Hepatocyte (in vitro differentiated cells): ENCODE measurements at places on chromosomes 16 and 17. TPM values are rescaled to one million over a fixed set of nuclear protein-coding genes. Genes with fewer than 3 reads are reported as not detected.
A peak's percentile ranks its signal among the peaks of the same experiment; 100 is the strongest.

The ERN2 gene
- 0.22 and 0.46 TPM in 2 replicates for polyA plus RNA-seq

- DNase-seq, result no peak
Measured at GRCh38 chr17:40516581-40517285, 15.3 kb upstream of the TNS4 start.

- DNase-seq, result no peak
Measured at GRCh38 chr16:49365711-49366509, 7.7 kb upstream of the C16orf78 start.

GRCh38 chr16:81610936-81611335, 166.3 kb downstream of the CMIP start:
- no peak for DNase-seq

DNA sequence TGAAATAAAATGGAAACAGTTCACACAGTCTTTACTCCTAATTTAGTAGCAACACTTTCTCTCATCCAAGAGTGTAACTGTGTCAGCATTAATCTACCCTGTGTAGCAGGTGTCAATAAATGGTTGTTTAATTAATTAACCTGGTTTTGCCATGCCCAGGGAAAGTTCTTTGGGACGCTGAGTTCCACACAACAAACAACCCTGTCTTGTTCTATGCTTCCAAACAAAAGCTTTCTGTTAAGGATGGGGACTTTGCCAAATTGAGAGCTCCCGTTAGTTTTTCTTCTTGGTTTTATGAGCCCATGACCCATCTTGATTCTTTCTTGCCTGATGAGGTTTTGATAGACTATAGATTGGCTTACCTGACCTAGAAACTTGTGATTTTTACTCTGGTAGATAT, 530.1 kb downstream of the KCNJ2 start:
- no peak for DNase-seq

GRCh38 chr16:86317813-86318650, 192.3 kb upstream of the FOXF1 start:
- DNase-seq, result no peak

GRCh38 chr16:27978876-27979275, 84.6 kb downstream of the GSG1L start:
- no peak for DNase-seq

DNA sequence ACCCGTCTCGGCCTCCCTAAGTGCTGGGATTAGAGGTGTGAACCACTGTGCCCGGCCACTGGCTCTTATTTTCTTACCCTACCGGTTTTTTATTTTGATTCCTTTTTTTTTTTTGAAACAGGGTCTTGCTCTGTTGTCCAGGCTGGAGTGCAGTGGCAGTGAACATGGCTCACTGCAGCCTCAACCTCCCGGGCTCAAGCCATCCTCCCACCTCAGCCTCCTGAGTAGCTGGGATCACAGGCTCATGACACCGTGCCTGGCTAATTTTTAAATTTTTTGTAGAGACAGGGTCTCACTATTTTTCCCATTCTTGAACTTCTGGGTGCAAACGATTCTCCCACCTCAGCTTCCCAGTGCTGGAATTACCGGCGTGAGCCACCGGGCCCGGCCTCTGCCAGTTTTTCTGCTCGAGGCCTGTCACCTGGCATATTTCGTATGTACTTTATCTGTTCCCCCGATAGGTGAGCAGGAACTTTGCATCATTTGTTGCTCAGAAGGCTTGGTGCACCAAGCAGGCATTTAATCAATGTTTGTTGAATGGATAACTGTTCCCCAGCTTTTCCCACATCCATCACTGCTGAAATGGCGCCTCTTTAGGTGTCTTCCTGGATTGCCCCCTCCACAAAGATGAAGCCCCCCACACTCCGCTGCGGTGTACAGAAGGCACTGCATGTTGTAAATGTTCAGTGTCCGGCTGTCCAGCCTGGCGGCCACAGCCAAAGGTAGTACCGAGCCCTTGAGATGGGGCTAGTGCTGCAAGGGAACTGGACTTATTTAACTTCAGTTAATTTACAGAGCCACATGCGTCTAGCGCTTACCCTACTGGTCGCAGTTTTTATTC, 858 bp upstream of the TELO2 start:
- DNase-seq, result no peak

DNA sequence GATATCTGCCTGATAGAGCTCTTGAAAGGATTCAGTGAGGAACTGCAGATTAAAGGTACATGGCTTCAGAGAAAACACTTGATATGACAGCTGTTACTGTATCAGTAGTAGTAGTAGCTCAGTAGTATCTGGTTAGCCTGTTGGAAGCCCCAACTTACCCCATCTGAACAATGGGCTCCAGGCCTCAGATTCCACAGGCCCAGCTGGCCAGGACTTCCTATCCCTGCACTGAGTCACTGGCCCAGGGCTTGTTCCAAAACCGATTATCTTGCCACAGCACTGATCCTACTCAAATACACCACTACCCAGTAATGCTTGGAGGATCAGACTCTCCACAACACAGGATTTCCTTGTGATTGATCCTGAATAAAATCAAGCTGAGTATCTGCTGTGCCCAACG, 32.6 kb downstream of the DCUN1D3 start:
- no peak for DNase-seq

GRCh38 chr17:80919331-80920311, 72.0 kb upstream of the CHMP6 start:
- peak; percentile 15 for DNase-seq

DNA sequence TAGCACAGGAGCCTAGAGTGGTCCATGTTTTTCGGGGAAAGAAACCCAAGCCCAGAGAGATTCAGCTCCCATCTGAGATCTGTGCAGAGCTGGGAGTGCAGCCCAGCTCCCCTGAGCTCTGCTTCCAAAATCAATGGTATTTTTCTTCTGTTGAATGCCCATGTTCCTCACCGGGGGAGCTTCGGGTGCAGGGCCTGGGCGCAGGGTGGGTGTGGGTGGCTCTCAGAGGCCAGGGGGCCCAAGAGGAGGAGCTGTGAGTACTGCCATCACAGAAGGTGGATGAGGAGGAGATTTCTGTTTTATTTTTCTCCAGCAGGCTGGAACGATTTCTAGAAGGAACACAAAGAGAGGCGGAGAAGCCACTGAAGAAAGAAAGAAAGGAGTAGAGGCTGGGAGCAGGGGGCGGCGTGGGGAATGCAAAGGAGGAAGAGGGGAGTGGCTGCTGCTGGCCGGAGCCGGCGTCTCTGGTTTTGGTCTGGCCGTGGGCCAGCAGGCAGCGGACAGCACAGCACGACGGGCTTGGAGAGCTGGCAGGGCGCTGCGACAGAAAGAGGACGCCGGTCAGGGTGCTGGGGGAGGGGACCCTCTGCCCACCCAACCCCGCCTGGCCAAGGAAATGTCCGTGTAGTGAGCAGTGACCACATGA, 76.2 kb upstream of the KSR1 start:
- DNase-seq, result peak; percentile 59

DNA sequence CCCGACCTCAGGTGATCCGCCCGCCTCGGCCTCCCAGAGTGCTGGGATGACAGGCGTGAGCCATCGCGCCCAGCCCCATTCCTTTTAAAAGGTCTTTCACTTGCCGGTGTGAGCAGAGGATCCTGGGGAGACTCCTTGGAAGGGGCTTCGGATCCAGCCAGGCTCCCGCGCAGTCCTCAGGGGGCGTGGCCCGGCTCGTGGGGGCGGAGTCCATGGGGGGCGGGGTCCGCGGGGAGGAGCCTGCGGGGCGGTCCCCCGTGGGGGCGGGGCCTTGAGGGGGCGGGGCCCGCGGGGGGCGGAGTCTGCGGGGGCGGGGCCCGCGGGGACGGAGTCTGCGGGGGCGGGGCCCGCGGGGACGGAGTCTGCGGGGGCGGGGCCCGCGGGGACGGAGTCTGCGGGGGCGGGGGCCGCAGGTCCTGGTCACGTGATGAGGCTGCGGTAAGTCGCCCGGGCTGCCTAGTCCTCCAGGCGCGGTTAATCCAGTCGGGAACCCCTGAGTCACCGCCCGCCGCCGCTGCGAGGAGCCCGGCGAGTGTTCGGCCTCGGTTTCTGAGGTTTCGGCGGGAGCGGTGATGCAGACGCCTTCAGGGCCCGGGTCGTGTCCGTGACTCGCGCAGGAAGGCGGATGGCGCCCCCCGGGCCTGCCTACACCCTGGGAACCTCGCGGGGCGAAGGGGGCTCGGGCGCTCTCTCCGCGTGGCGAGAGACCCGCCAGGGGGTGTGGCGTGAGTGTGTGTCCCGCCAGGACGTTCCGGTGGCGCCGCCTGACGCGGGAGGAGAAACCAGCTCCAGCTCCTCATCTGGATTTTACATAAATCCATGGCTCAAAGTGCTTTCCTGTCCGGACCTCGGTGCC, 23.6 kb upstream of the ABR start:
- DNase-seq, result peak; percentile 86

The RBFOX1 gene
- polyA plus RNA-seq, result 1.2 and 1.3 TPM in 2 replicates

The NUDT16L1 gene
- polyA plus RNA-seq, result 78.8 and 80.5 TPM in 2 replicates

The CA10 gene
- polyA plus RNA-seq, result not detected in 2 replicates

GRCh38 chr16:47492428-47493377, 31.6 kb downstream of the PHKB start:
- DNase-seq, result peak; percentile 31

- no peak for DNase-seq
Measured at GRCh38 chr16:795580-796229, 4.8 kb downstream of the GNG13 start.

- DNase-seq, result peak; percentile 42
Measured at GRCh38 chr17:60535382-60536279, 9.6 kb upstream of the APPBP2 start.

The IRF8 gene
- 4.7 and 6.9 TPM in 2 replicates for polyA plus RNA-seq

The KRTAP9-6 gene
- polyA plus RNA-seq, result not detected in 2 replicates

GRCh38 chr16:1887711-1888354, 15.9 kb upstream of the MEIOB start:
- no peak for DNase-seq

The PNMT gene
- 203 and 204 TPM in 2 replicates for polyA plus RNA-seq

The CHMP1A gene
- 101 and 104 TPM in 2 replicates for polyA plus RNA-seq

- DNase-seq, result no peak
Measured at GRCh38 chr16:65377195-65377594, 255.3 kb upstream of the CDH11 start.

The CASKIN1 gene
- 1.7 TPM in 2 replicates for polyA plus RNA-seq

- DNase-seq, result no peak
Measured at GRCh38 chr16:79613009-79613408, 12.5 kb upstream of the MAF start.

GRCh38 chr17:30924341-30924740, 2.6 kb downstream of the ADAP2 start:
- no peak for DNase-seq

DNA sequence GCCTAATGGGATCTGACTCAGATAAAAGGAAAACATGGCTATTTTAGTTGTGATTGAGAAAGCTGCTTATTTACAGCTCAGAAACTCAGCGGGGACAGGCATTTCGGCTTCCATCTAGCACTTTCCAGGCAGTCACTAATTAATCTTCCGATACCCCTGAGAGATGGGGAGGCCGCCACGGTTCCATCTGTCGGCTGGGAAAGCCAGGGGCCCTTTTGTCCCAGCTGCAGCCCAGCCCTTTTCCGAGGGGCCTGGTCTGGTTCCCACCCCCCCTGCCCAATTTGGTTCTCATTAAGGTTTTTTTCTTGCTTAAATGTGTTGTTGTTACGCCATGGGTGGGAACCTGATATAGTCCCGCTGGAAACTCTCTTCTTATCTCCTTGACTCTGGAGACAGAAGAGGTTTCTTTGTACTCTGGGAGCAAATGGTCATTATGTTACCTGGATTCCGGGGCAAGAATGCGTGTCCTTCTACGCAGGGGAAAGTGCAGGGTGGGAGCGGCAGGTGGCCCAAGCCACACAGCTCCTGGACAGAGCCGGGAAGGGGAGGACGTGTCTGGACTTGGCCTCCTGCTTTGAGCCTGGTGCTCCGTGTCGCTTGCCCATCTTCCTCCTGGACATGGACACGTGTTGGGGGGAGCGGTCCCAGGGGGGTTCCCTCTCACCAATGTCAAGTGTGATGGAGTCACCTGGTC, 50.9 kb upstream of the GSE1 start:
- DNase-seq, result no peak

- DNase-seq, result no peak
Measured at GRCh38 chr16:55325080-55325447, 1.1 kb downstream of the IRX6 start.

- DNase-seq, result peak; percentile 72
Measured at GRCh38 chr16:65125871-65126270, 4.0 kb upstream of the CDH11 start.

GRCh38 chr17:36934144-36934691, 3.1 kb upstream of the LHX1 start:
- no peak for DNase-seq

The AGRP gene
- polyA plus RNA-seq, result 0.93 and 2.3 TPM in 2 replicates

DNA sequence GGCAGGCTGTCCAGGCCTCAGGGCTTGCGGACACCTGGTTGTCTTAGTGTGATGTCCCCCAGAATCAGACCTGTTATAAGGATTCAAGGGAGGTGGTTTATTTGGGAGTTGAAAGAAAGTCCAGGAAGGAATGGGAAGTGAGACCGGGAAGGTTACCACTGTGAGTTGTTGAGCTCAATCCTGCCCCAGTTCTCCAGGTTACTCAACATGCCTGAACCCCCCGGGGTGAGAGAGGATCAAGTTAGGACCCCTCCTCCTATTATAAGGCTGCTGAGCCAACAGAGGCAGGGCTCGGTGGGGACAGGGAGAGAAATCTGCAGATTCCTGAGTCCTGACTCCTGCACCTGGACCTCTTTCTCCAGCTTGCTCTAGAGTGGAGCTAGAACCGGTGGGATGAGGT, 86.4 kb downstream of the MRM1 start:
- no peak for DNase-seq

The SYCE1L gene
- 8.2 and 16.6 TPM in 2 replicates for polyA plus RNA-seq

DNA sequence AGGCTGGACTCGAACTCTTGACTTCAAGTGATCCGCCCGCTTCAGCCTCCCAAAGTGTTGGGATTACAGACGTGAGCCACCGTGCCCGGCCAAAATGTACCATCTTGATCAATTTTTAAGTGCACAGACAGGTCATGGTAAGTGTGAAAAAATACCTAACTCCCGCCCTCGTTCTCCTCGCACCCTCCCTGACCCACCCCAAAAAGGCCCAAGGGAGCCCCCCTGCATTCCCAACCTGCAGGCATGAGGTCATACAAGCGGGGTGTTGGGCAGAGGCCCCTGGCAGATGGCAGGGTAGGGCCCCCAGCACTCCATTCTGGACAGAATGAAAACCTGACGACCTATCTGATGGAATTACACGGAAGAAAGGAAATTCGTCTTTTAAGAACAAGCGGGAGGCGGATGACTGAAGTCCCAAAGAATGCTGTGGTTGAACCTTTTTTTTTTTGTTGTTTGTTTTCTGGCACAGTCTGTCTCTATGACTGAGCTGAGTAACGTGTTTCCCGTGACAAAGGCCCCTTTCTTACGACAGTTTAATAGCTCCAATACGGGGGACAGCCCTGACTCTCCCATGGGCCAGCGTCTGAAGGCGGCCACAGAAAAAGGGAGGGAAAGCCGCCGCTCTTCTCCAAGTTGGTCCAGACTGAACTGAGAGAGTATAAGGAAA, 376.4 kb downstream of the SLC39A11 start:
- peak; percentile 68 for DNase-seq

GRCh38 chr16:82621781-82622180, 5.0 kb upstream of the CDH13 start:
- DNase-seq, result no peak

The FAAP100 gene
- polyA plus RNA-seq, result 30.7 and 34.4 TPM in 2 replicates

The WFDC1 gene
- 16.9 and 17.6 TPM in 2 replicates for polyA plus RNA-seq

DNA sequence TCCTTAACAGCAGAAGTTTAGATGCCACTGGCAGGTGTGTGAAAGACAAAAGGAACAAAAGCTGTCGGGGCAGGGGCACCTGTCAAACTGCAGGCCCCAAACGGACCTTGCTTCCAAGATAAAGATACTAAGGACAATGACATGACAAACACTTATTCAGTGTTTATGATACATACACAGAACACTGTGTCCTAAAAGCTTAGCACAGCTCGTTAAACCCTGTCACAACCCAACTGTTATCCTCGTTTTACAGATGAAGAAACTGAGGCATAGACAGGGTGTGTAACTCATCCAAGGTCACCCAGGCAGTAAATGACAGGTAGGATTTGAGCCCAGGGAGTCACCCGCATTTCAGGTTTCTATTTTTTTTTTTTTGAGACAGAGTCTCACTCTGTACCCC, 9.6 kb downstream of the SDK2 start:
- DNase-seq, result no peak

The METTL2A gene
- polyA plus RNA-seq, result 8.8 and 13.6 TPM in 2 replicates

The KRT40 gene
- 0.19 TPM in 1 of 2 replicates, not detected in the other for polyA plus RNA-seq
